ENCODE measurements at places on chromosomes 6 and 20. TPM values are rescaled to one million over a fixed set of nuclear protein-coding genes. Genes with fewer than 3 reads are reported as not detected.

DNA sequence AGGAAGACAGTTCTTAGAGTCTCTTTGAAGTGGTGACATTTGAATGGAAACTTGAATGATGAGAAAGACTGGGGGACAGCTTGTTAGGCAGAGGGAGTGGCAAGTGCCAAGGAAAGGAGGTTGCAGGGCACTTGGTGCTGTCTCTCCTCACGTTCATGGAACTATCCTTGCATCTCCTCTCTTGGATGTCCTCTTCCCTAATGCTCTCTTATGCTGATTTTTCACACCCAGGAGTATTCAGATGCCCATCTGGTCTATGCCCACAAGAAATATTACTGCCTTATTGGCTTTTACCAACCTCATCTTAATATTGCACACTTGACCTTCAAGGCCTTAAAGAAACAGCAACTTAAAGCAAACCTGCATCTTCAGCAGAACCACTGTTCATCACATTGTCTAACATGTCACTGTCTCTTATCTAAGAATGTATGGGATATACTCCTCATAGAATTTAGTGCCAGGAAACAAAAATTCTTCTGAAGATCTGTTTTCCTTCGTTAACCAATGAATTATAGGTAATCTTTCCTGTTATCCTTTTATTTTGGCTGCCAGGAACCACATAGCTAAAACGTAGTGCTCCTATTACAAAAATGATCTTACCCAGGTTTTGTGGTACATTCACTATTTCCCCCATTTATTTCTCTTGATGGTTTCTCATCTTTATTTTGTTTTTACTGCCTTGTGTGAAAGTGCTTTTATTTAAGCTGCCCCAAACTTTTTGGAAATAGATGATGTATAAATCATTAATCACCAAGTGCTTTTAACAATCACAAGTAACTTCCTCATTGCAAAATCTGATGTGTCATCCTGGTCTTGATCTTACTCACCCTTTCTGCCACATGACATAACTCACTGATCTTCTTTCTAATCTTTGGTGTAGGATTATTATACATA is 12.8 kb downstream of the RGS17 start:
- H3K4me3 ChIP-seq, result no peak overlapping the region
- no peaks in the 10 kb centered on the region for H3K36me3 ChIP-seq
- no peaks in the 10 kb centered on the region for H3K4me1 ChIP-seq
- H3K27me3 ChIP-seq, result no peaks in the 10 kb centered on the region
- H3K27ac ChIP-seq, result no peak overlapping the region

DNA sequence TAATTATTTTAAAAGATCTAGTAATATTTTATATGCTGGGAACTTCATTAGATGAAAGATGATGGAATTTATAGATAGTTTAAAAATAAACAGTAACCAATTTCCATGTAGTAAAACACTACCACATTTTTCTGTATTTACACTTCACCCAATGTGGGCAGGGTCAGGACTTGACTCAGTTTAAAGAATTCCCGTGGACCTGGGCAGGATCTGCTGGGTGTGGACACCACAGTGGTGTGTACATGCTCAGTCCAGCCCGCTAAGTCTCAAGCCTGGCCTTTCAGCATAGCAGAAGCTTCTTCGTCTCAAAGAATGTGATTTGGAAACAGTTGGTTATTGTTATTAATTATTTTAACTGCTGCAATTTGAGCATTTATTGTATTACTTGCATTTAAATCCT is 364.2 kb downstream of the SYNE1 start:
- peaks cover 18% of the 10 kb centered on the region for H3K4me1 ChIP-seq
- H3K27ac ChIP-seq, result no peak overlapping the region
- H3K27me3 ChIP-seq, result no peaks in the 10 kb centered on the region
- H3K36me3 ChIP-seq, result no peaks in the 10 kb centered on the region
- DNase-seq, result no peak
- no peak overlapping the region for H3K4me3 ChIP-seq

GRCh38 chr20:54479138-54479906 is 3.9 kb downstream of the DOK5 start:
- H3K4me1 ChIP-seq, result peaks cover 9% of the 10 kb centered on the region
- no peak overlapping the region for H3K27ac ChIP-seq
- no peak overlapping the region for H3K4me3 ChIP-seq
- H3K36me3 ChIP-seq, result no peaks in the 10 kb centered on the region
- H3K27me3 ChIP-seq, result no peaks in the 10 kb centered on the region

GRCh38 chr6:151962246-151962846 is 154.9 kb downstream of the ESR1 start:
- no peak for DNase-seq
- H3K36me3 ChIP-seq, result no peaks in the 10 kb centered on the region
- H3K4me1 ChIP-seq, result no peaks in the 10 kb centered on the region
- no peak overlapping the region for H3K4me3 ChIP-seq
- no peaks in the 10 kb centered on the region for H3K27me3 ChIP-seq

- no peak overlapping the region for H3K4me3 ChIP-seq
- no peaks in the 10 kb centered on the region for H3K4me1 ChIP-seq
- no peak overlapping the region for H3K27ac ChIP-seq
- no peaks in the 10 kb centered on the region for H3K27me3 ChIP-seq
Measured at GRCh38 chr6:9066726-9067125, 631.4 kb upstream of the SLC35B3 start.

Gene JAG1
- total RNA-seq, result 127 TPM

Gene DPPA5
- not detected for total RNA-seq

- no peak for DNase-seq
- H3K27me3 ChIP-seq, result no peaks in the 10 kb centered on the region
- no peaks in the 10 kb centered on the region for H3K36me3 ChIP-seq
- peaks cover 13% of the 10 kb centered on the region for H3K4me1 ChIP-seq
- H3K4me3 ChIP-seq, result no peak overlapping the region
Measured at GRCh38 chr6:11246722-11247121, 14.3 kb upstream of the NEDD9 start.

- H3K4me1 ChIP-seq, result no peaks in the 10 kb centered on the region
- no peak overlapping the region for H3K4me3 ChIP-seq
- no peak for DNase-seq
- H3K36me3 ChIP-seq, result no peaks in the 10 kb centered on the region
- H3K27me3 ChIP-seq, result no peaks in the 10 kb centered on the region
- no peak overlapping the region for H3K27ac ChIP-seq
Measured at GRCh38 chr6:121593011-121593641, 157.7 kb downstream of the GJA1 start.

Gene IFT52
- total RNA-seq, result 28.2 TPM

DNA sequence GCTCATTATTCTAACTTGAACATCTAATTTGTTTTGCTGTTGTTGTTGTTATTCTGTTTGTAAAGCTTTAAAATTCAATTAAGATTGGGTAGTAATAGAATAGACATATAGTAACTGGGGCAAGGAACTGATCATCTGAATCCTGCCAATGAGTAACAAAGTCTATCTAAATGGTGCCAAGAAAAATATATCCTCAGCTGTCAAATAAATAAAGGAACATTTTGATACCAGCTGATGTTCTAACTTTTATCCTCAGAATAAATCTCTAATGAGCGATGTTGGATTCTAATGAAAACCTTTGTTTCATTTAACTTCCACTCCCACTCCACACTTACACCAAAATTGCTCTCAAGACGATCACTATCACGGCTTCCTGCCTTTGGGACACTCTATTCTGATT is 210.9 kb downstream of the TINAG start:
- H3K27ac ChIP-seq, result no peak overlapping the region
- no peaks in the 10 kb centered on the region for H3K4me1 ChIP-seq
- no peaks in the 10 kb centered on the region for H3K27me3 ChIP-seq

DNA sequence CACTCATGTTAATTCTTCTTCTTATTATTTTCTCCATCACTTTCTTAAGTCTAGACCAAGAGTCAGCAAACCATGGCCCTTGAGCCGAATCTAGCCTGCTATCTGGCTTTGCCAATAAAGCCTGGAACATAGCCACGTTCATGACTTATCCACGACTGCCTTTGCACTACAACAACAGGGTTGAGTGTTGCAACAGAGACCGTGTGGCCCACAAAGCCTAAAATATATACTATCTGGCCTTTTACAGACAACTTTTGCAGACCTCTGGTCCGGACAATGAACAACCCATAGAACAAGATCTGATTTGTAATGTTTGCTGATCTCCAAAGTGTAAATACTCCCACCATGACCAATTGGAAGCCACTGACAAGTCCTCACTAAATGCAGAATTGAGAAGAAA is 140.5 kb upstream of the CDYL start:
- no peaks in the 10 kb centered on the region for H3K4me1 ChIP-seq
- no peaks in the 10 kb centered on the region for H3K36me3 ChIP-seq
- no peak for DNase-seq
- H3K27ac ChIP-seq, result no peak overlapping the region
- H3K4me3 ChIP-seq, result no peak overlapping the region
- H3K27me3 ChIP-seq, result no peaks in the 10 kb centered on the region

DNA sequence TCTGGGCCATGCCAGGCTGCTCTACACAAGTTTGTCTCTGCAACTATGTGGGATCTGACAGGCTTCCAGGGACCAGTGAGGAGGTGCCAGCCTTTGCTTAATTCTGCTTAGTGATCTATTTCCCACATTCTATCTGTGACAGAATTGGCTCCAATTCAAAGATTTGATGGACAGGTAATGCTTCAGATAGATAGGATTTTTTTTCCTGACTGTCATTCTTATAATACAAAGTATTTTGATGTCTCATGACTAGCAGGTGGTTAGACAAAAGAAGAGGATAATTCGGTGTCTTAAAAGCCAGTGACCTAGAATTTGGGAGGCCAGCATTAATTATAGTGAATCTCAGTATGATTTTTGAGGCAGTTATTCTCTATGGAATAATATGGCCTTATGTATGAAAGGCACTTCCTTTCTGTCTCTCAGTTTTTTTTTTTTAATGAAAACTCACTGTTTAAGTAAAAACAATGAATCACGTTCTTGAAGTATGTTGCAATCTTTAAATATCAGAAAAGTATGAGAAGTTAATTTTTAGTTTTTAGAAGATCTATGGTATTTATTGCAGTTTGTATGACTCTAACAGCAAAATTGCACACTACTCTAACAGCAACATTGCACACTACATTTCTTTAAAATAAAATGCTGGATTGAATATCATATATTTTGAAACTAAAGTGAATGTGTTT is 43.7 kb downstream of the TMEM200A start:
- no peaks in the 10 kb centered on the region for H3K36me3 ChIP-seq
- H3K4me3 ChIP-seq, result no peak overlapping the region
- H3K4me1 ChIP-seq, result no peaks in the 10 kb centered on the region
- DNase-seq, result no peak
- no peaks in the 10 kb centered on the region for H3K27me3 ChIP-seq

DNA sequence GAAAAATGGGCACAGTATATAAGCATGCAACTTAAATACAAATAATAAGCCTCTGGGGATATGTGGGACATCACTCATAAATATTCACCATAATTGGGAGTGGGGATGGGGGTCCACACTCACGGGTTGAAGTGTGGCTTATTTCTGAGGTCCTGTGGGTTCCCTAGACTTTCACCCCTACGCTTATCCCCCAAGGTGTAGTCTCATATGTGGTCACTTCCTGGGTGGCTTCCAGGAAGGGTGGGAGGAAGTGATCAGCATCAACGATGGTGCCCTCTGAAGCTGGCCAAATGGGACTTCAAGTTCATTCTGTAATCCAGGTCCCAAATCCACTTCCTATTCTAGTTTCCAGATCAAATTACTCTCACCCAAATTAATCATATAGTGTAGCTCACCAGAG is 59.5 kb downstream of the GNAS start:
- DNase-seq, result no peak
- H3K4me1 ChIP-seq, result peaks cover 19% of the 10 kb centered on the region
- H3K36me3 ChIP-seq, result peaks cover 12% of the 10 kb centered on the region
- no peaks in the 10 kb centered on the region for H3K27me3 ChIP-seq
- H3K27ac ChIP-seq, result no peak overlapping the region

- H3K36me3 ChIP-seq, result no peaks in the 10 kb centered on the region
- no peaks in the 10 kb centered on the region for H3K4me1 ChIP-seq
- H3K4me3 ChIP-seq, result no peak overlapping the region
Measured at GRCh38 chr6:137522198-137522798, 28.1 kb upstream of the OLIG3 start.

DNA sequence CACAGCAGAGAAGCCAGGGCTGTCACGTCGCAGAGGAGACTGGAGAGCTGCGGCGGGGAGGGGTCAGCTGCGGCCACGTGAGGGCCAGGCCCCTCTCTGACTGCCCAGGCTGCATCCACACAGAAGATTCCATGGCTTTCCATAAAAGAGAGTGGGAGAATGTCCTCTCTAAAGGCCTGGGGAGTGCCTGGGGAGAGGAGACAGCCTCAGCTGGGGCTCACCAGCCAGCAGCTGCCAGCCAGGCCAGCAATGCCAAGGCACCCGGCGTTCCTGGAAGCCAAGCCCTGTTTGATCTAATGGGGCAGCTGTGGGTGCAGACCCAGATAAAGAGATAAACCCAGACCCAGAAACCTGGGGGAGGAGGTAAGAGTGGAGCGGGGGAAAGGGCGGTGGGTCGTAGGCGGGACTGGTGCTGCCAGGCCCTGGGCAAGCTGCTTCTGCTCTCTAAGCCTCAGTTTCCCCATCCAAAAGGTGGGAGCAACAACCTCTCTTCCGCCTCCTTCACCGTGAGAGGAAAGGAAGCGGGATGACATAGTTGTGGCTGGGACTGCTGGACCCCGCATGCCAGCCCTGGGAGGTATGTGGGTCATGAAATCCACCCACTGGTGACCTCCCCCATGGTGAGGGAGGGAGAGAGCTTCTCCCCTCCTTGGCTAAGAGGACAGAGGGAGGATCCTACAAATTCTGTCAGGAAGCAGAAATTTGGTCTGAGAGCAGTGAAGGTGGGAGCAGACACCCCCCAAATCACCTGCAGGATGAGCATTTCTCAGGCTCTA is 3.1 kb upstream of the OSBPL2 start:
- no peak for DNase-seq
- H3K4me3 ChIP-seq, result no peak overlapping the region
- H3K27ac ChIP-seq, result no peak overlapping the region
- H3K4me1 ChIP-seq, result peaks cover 10% of the 10 kb centered on the region
- H3K36me3 ChIP-seq, result no peaks in the 10 kb centered on the region
- H3K27me3 ChIP-seq, result no peaks in the 10 kb centered on the region

DNA sequence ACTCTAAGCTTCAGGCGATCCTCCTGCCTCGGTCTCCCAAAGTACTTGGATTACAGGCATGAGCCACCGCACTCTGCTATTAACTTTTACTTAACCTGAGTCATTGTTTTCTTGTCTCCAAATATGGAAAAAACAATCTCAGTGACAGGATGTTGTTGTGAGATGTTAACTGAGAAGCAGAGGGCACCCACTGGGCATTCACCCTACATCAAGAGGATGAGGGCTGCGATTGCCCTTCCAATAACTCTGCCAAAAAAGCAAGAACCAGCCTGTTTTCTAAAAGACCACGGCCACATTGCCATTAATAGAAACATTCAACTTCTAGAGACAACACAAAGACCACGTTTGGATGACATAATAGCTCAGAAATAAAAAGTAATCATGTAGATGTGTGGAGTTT is 107.6 kb upstream of the SGK1 start:
- H3K36me3 ChIP-seq, result no peaks in the 10 kb centered on the region
- H3K4me1 ChIP-seq, result no peaks in the 10 kb centered on the region
- H3K27ac ChIP-seq, result no peak overlapping the region
